ENCODE measurements at places on chromosomes 5 and 9.

GRCh38 chr5:133936651-133937015 is 31.8 kb downstream of the C5orf15 start:
- DNase-seq: no peak

DNA sequence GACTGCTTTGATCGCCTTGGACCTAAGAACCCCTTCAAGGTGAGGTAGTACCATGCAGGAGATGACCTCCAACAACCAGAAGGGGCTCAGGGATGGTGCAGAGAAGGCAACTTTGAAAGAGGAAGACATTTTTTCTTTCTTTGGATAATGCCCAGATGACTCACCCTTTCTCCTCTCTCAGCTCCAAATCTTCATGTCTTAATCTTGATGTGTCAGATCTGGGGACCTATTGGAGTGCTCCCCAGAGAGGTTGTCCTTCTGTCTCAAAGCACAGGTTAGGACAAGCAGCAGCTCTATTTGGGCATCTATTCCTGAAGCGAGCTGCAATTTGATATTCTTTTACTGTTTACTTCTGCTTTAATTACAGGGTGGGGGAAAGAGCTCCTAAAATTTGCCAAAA is 229.9 kb upstream of the MAP3K1 start:
- no peak for DNase-seq

- no peak for DNase-seq
Measured at GRCh38 chr5:69238760-69239251, 4.1 kb downstream of the CDK7 start.

GRCh38 chr5:159732220-159732619 is 184.1 kb upstream of the ADRA1B start:
- DNase-seq: peak; percentile 14

DNA sequence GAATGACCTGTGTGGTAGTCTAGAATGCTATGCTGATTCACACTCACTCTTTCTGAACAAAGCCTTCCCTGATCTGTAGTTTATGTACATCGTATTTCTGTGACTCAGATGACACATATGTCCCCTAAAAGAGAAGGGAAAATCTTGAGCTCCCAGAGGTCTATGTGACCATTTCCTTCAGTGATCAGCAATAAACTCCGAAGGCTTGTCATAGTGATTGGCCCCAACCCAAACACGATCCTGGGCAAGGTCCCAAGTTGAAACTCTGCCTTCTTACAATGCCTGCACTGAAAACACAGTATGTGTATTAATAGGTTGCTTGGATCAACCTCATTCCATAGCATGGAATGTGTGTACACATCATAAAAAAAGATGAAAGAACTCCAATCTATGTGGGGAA is 685.8 kb downstream of the MAT2B start:
- no peak for DNase-seq

GRCh38 chr5:141511771-141512325 is 23.0 kb downstream of the PCDHGC5 start:
- DNase-seq: no peak

DNA sequence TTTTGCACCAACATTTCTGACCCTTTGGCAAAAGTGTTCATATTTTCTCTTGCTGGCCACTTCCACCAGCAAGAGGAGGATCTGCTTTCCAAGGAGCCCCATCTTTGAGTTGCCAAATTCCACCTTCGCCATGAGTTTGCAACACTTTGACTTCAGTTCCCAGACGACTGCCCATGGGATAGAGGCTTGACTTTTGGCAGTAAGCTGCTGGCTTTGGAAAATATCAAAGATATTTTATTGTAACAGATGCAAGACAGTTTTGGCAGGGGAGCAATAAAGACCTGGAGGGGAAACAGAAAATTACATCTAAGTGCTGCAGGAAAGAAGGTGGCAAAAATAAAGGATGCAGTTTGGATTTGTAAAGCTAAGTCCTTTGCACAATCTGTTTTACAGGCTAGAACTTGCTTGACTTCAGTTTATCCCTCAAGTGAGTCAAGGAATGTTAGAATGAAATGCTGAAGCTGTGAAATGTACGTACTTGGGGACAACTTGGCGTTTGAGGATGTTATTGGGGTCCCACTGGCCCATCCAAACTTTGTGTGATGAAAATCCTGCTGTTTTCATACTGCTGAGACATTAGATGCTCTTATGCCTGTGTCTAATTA is 232.9 kb downstream of the GOLPH3 start:
- DNase-seq: no peak

GRCh38 chr9:98567540-98568233 is 141.0 kb downstream of the GABBR2 start:
- DNase-seq: no peak

DNA sequence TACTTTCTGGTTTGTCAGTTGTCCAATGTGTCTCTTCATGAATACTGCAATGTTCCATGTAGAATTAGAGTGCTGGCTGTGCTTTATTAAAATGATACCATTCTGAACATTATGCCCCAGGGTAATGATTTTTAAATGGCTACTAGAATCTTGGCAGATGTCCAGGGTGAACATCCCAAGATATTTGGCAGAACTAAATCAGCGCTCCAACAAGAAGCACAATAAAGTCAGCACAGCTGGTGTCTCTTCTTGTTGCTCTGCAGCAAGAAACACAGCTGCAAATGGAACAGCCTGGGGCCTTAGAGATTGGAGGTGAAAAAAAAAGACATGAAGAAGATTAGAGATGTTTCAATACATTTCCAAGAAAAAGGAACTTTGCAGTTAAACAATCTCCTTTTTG is 248.3 kb downstream of the CDH18 start:
- no peak for DNase-seq

- DNase-seq: peak; percentile 44
Measured at GRCh38 chr9:91681461-91682305, 258.1 kb upstream of the NFIL3 start.
